ENCODE measurements at places on chromosomes 4 and X.

- DNase-seq, result no peak
Observed at GRCh38 chr4:90990284-90990683, 863.1 kb downstream of the CCSER1 start.

- DNase-seq, result no peak
Observed at GRCh38 chr4:100811046-100811445, 293.2 kb upstream of the EMCN start.

DNA sequence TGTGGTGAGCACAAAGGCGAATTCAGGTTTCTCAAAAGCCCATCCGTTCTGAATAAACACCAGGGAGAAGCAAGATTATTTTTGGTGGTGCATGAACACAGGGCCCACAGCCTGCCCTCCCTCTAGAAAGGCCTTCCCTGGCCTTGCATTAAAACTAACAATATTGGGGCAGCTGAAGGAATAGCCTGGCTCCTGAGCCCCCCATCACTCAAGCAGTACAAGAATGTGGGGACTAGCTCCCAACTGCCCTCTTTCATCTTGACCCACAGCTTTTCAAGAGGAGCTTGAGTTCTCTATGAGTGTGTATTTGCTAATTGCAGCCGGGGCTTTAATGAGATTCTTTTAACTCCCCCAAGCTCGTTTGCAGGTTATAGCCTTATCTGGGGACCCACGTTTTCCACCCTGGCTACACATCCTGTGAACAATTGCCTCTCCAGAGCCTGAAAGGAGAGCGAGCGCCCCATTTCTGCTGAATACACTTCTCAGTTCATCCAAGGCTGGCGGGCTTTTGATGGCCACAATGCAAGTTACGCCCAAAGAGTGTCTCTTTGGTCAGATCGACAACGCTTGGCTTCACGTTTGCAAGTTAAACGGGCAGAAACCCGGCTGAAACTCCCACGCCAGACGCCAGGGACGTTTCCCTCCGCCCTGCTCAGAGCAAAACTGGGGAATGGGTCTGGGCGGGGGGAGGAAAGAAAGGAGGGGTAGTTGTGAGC is 4.7 kb upstream of the GSX2 start:
- DNase-seq, result no peak

DNA sequence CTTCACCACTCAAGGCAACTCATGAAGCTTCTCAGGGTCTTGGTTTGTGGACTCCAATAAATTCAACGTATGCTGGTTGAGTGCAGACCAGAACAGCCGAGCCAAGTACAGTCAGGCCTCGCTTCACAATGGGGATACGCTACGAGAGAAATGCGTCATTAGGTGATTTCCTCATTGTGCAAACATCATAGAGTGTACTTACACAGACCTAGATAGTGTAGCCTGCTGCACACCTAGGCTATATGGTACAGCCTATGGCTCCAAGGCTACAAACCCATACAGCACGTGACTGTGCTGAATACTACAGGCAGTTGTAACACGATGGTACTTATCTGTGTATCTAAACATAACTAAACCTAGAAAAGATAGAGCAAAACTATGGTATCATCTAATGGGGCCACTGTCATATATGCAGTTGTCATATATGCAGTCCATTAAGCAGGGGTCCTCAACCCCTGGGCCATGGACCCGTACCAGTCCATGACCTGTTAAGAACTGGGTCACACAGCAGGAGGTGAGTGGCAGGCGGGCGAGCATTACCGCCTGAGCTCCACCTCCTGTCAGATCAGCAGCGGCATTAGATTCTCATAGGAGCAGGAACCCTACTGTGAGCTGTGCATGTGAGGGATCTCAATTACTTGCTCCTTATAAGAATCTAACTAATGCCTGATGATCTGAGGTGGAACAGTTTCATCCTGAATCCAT is 31.5 kb downstream of the RTL5 start:
- no peak for DNase-seq

DNA sequence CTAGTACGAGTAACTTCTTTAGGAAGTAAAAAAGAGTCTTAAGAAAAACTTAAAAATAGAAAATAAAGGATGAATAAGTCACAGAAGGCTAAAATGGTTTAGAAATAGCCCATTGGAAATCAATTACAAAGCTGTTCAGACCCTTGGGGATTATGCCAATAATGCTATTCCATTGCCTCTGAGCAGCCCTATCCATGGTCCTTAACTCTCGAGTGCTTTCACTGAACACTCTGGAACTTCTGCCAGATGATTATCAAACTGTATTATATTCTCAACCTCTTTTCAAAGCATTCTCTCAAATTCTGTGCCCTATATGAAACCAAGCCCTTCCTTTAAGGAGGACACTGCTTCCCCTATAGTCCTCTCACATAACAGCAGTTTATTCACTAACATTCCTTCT is 17.0 kb downstream of the SLC9B1 start:
- DNase-seq, result no peak

- DNase-seq, result no peak
Observed at GRCh38 chr4:176641237-176641636, 151.5 kb downstream of the VEGFC start.

All from T follicular helper cell (primary cell).